Activated T-helper 1 cell treated with Interleukin-2 at 50 U/mL for 16 hours (primary cell): ENCODE measurements at places on chromosomes 3 and 15.
A peak's percentile ranks its signal among the peaks of the same experiment; 100 is the strongest.

DNA sequence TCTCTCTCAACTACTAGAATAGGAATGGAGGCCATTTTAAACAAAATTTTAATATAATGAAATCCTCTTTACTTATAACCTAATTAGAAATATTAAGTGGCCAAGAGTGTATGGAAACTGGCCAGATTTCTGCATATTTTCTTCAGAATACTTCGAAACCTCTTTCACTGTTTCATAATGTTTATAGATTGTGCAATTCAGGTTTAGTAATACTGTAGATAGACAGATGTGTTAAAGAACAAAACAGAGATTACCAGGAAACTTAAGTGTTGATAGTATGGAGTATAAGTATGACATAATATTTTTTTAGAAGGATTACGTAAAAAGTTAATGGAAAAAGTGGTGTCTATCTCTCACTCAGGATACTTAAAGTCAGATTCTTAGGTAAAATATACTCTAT is 4.7 kb downstream of the ABHD5 start:
- no peak for DNase-seq

- no peak for DNase-seq
Observed at GRCh38 chr15:67096546-67097294, 31.3 kb downstream of the SMAD3 start.

- DNase-seq, result no peak
Observed at GRCh38 chr3:81579744-81580143, 181.7 kb downstream of the GBE1 start.

GRCh38 chr15:70259028-70259424 is 161.3 kb upstream of the TLE3 start:
- peak; percentile 39 for DNase-seq
